Natural killer cell (primary cell): ENCODE measurements at places on chromosomes 11 and 22.

DNA sequence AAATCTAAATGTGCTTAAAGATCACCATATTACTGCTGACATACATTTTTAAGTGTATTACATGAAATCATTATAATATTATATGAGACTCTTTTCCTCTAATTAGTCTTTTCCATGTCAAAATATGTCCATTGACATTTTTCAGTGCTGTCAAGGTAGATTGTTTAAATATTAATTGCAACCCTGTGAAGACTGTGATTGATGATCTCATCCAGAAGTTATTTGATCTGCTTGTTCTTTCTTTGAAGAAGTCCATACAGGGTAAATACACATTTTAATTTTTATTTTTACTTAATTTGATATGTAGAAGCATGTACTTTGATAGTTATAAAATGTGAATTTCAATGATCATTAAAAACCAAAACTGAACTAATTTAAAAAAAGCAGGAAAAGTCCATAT is 38.4 kb downstream of the DYNC2H1 start:
- no peak for DNase-seq

GRCh38 chr22:30488121-30488520 is 16.3 kb upstream of the SEC14L3 start:
- DNase-seq: no peak

GRCh38 chr11:27754035-27755017 is 54.1 kb upstream of the BDNF start:
- DNase-seq: no peak

- DNase-seq: no peak
These were observed 38.8 kb downstream of the SLC1A2 start for GRCh38 chr11:35380603-35381002.
